ENCODE measurements at places on chromosomes 7 and 10.

DNA sequence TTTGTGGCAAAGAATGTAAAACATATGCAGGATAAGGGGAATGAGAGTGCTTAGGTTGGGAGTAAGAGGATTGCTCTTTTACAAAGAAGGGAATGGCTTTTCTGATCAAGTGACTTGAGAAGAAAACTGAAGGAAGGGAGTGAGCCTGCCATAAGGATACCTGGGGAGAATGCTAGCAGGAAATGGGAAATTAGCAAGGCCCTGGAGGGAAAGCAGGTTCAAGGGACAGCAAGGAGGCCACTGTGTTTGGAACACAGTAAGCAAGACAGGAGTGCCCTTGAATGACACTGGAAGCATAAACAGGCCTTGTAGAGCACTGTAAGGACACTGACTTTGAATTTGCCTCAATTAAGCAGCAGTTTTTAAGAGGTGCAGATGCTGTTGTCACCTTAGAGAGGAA is 1069.9 kb downstream of the DNAJB9 start:
- no peak for DNase-seq

- no peak for DNase-seq
Measured at GRCh38 chr7:111865430-111865829, 303.1 kb upstream of the IMMP2L start.

GRCh38 chr7:112205343-112206237 is 609 bp downstream of the DOCK4 start:
- no peak for DNase-seq

GRCh38 chr7:155418941-155419755 is 38.8 kb upstream of the EN2 start:
- DNase-seq = no peak

GRCh38 chr7:65953890-65954450 is 28.0 kb downstream of the GUSB start:
- DNase-seq = no peak

GRCh38 chr7:140883378-140883777 is 41.4 kb downstream of the BRAF start:
- DNase-seq = no peak

- no peak for DNase-seq
Measured at GRCh38 chr10:102988404-102989314, 70.6 kb downstream of the CNNM2 start.

GRCh38 chr10:98405422-98405821 is 9.6 kb downstream of the PYROXD2 start:
- DNase-seq = no peak

DNA sequence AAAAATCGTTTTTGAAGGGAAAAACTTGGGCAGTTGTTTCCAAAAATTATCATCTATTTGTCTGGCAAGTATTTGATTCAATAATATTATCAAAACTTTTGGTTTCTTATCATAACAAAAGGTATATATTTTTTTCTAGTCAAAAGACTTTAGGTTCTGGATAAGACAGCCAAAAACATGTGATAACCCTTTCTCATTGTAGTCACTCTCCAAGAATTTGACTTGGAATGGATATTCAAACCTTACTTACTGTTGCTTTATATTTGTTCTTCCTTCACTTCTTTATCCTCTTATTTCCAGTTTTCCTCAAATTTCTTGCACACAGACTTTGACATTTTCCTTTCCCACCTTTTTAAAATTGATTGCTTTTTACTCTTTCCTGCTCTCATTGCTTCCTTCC is 140.9 kb upstream of the FAM3C start:
- no peak for DNase-seq

DNA sequence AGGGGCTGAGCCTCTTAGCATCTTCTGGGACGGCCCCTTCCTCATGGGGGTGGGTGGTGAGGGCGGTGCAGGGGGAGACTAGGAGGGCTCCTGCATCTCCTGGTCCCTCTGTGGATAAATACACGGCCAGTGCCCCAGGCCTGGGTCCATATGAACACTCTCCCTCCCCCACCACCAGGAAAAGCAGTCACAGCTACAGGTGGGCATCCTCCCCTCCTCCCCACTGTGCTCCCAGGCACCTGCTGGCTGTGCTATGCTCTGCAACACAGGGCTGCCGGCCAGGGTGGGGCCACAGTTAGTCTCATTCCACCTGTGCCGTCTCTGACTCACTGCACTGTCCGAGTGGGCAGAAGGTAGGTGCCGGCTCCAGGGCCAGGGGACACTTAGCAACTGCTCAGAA is 87.3 kb upstream of the INSIG1 start:
- DNase-seq = no peak

- DNase-seq = no peak
Measured at GRCh38 chr7:91465595-91466061, 201.4 kb downstream of the FZD1 start.

GRCh38 chr10:78170026-78170475 is 136.4 kb downstream of the RPS24 start:
- no peak for DNase-seq

GRCh38 chr10:74056050-74056818 is 58.3 kb downstream of the VCL start:
- no peak for DNase-seq

- no peak for DNase-seq
Measured at GRCh38 chr7:4808026-4808425, 32.6 kb downstream of the AP5Z1 start.

DNA sequence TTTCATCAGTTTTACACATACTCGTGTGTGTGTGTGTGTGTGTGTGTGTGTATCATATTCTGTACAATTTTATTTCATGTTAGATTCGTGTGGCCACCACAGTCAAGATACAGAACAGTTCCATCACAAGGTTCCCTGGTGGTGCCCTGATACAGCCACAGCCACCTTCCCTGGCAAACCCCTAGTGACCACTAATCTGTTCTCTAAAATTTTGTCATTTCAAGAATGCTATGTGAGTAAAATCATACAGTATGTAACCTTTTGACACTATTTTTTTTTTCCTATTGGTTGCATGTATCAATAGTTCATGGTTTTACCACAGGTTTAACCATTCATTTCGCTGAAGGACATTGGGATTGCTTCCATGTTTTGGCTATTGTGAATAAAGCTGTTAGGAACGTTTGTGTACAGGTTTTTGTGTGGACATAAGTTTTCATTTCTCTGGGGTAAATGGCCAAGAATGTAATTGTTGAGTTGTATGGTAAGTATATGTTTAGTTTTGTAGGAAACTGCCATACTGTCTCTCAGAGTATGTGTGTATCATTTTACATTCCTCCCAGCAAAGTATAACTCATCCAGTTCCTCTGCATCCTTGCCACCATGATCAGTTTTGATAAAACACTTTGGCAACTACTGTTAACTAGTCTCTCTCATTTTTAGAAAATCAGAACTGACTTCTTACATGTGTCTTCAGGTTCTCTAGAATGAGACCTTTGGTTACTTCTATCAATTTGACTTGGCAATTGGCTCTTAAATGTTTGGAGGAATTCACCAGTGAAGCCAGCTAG is 20.6 kb downstream of the KLHDC10 start:
- DNase-seq = no peak

GRCh38 chr10:42769673-42770072 is 12.9 kb upstream of the BMS1 start:
- DNase-seq = no peak

GRCh38 chr10:95467162-95467599 is 94.0 kb downstream of the SORBS1 start:
- no peak for DNase-seq

DNA sequence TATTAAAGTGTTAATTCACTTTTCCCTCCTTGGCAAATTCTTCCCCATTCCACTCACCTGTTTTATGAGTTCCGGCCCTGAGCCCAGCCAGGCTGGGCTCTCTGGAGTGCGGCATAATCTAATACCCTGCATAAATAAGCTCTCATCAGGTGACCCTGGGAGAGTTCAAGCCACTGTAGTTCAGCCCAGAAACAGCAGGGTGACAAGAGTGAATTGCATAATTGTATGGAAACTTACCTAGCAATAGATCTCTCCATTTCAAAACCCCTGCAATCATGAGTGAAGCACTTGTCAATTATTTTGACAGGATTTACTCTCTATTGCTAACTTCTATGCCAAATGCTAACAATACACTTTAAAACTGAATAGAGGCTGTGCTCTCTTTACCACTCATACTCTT is 94.7 kb downstream of the OSBPL3 start:
- DNase-seq = no peak

- DNase-seq = no peak
Measured at GRCh38 chr10:59865101-59865500, 41.3 kb downstream of the CCDC6 start.

GRCh38 chr7:142030294-142030693 is 34.6 kb downstream of the MGAM start:
- DNase-seq = no peak

GRCh38 chr7:128035712-128036111 is 4.5 kb upstream of the LRRC4 start:
- DNase-seq = no peak

DNA sequence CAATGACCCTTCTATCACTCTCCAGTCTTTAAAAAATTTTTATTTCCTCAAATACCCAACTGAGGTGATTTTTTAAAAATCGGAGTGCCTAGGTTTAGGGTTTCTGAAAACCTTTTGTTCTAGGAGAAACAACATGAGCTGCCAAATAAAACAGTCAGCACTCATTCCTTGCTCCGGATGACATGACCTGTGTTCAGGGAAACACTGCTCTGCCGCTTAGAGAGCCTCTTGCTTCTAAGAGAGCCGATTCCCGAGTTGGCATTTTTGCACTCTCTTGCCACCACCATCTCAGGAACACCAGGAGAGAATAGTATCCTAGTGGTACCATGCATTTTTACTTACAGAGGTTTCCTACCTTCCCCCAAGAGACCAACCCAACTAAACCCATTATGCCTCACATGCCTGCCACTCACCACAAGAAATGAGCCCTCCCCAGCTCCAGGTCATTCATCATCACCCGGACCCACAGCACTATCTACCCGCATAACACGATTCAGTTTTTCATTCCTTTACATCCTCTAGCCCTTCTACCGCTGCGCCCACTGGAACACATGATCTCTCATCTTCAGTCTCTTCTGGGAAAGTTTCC is 365.4 kb downstream of the THSD7A start:
- DNase-seq = no peak

DNA sequence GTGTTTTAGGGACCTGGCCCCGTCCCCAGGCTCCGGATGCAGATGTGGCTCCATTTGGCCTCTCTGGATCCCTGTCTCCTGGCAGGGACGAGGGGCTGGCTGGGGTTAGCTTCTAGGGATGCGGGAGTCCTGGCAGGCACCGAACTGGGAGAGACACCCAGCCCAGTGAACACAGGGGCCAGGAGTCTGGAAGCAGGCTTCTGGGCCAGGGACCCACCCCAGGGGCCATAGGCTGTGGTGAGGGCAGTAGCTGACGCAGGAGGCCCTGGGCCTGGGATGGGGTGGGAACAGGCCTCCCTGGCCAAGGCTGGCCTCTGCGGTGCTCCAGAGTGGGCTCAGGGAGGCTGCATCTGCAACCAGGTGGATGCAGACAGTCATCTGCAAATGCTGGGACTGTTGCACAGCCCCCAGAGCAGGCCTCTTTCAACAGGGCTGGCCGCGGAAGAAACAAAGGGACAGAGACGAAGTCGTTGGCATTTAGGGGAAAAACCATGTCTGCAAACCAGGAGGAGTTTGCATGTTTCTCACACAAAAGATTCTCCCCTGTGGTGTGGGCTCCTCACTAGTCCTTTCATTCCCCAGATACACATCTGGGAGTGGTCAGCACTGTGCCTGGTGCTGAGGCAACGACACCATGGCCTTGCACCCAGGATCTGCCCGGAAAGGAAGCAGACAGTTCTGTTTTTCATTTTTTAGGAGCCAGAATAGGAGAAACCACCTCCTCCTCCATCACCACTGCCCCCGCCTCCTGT is 36.4 kb upstream of the ZNF488 start:
- no peak for DNase-seq

- no peak for DNase-seq
Measured at GRCh38 chr10:661597-662222, 27.8 kb downstream of the DIP2C start.

- DNase-seq = no peak
Measured at GRCh38 chr10:74379474-74379873, 228.5 kb downstream of the ADK start.

DNA sequence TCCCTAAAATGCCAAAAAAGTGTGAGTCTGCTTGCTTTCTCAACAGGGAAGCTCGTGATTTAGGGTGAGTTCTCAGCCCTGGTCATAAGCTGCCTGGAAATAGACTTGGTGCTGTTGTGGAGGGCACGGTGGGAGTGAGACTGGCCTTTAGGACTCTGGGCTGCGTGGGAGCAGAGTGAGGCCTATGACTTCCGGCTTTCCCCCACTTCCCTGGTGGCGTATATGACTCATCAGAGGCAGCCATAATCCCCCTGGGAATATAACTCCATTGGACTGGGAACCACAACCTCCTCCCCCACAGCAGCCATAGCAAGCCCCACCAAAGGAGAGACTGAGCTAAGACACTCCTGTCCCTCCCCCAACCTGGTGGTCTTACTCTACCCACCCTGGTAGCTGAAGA is 95.0 kb downstream of the PON1 start:
- no peak for DNase-seq

GRCh38 chr10:62437696-62438095 is 63.5 kb downstream of the ZNF365 start:
- DNase-seq = no peak

GRCh38 chr10:10792681-10793080 is 225.0 kb upstream of the CELF2 start:
- no peak for DNase-seq

DNA sequence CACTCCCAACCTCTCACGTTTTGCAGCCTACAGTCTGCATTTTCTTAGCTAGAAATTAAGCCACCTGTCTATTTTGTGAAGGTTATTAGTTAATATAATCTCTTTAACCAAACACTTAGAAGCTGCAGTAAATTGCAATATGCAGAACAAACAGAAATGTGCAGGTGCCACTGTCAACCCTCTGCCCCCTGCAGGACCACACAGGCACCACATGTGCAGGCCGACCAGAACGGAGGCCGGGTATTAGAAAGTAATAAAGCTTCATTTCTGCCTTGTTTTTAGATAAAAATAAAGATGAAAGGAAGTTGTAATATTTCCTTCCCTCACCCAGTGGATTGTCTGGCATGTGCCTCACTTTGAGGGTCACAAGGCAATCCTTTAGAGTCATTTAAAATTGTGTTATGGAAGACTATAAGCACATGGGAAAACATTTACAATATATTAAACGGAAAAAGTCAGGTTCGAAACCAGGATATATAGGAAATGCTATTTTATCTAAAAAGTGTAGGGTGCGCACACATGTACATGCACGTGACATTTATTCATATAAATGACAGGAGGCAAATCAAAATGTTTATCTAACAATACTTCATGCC is 158.2 kb downstream of the ARHGAP12 start:
- DNase-seq = no peak

DNA sequence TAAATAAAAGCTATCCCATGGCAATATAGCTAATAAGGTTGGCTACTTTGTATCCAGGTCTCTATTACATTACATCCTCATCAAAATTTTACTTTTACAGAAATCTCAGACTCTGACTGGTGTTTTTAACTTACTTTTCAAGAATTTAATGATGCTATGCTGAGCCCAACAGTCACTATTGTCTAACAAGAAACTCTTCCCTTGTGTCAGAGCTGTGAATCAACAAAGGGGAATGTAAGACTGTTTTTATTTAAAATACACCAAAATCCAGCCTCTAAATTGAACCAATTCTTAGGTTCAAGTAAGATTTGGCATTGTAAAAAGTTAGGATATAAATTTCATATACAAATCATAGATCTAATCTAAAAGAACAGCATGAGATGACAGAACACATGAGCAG is 7.0 kb downstream of the RTKN2 start:
- no peak for DNase-seq

GRCh38 chr7:27316311-27316710 is 73.7 kb downstream of the EVX1 start:
- no peak for DNase-seq

GRCh38 chr10:48317321-48317990 is 11.0 kb downstream of the MAPK8 start:
- DNase-seq = no peak

- no peak for DNase-seq
Measured at GRCh38 chr10:378930-379704, 243.9 kb downstream of the ZMYND11 start.
